ENCODE measurements at places on chromosomes 6 and 20.

DNA sequence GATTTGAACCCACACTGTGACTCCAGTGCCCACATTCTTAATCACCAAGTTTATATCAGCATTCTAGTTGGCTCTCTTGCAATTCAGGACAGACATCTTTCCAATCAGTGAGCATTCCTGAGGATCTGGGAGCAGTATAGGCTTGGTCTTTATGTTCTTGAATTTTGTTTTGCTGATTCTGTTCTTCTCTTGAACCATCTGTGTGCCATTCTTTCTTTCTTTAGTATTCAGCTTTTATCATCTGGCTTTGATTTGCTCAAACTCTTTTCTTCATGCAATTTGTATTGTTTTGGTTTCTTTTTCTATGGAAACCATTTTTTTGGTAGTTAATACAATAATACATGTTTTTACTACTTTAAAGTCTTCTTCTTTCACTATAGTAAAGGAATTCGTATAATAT, 162.4 kb downstream of the CD109 start:
- no peak for ATAC-seq

DNA sequence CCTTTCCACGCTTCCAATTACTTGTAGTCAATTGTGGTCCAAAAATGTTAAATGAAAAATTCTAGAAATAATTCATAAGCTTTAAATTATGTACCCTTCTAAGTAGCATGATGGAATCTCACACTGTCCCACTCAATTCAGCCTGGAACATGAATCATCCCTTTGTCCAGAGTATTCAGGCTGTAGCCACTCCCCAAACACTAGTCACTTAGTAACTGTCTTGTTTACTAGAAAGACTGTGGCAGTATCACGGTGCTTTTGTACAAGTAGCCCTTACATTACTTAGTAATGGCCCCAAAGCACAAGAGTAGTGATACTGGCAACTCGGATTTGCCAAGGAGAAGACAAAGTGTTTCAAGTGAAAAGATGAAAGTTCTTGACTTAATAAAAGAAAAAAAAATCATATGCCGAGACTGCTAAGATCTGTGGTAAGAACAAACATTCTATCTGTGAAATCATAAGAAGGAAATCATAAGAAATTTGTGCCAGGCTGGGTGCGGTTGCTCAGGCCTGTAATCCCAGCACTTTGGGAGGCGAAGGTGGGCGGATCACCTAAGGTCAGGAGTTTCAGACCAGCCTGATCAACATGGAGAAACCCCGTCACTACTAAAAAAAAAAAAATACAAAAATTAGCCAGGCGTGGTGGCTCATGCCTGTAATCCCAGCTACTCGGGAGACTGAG, 168.5 kb upstream of the SIM1 start:
- ATAC-seq: peak; percentile 77

GRCh38 chr6:156857573-156857972, 80.4 kb downstream of the ARID1B start:
- peak; percentile 87 for ATAC-seq

DNA sequence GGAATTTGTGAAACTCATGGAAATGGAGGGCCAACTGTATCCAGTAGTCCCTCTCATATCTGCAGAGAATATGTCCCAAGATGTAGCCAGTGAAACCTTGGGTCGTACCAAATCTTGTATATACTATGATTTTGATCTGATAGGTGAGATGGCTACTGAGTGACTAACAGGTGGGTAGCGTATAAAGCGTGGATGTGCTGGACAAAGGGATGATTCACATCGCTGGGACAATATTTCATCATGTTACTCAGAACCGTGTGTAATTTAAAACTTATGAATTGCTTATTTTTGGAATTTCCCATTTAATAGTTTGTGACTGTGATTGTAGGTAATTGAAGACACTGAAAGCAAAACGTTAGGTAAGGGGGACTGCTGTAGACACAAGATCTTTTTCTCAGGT, 144.1 kb downstream of the SMAP1 start:
- no peak for ATAC-seq

DNA sequence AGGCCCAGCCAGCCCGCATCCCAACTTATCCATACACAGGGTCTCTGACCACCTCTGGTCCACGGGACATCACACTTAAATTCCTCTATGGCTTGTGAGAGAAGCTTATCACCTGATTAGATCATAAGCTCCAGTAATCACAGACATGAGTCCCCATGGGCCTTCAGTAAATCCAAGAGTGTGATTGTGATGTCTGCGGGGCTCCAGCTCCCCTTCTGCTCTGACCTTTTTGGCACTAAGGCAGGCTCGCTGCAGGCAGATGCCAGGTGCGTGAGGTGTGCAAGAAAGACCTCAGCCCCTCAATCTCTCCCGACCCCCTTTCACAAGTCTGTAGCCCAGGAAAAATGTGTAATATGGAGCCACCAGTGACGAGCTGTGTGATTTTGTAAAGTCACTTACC, 127.6 kb upstream of the DUSP22 start:
- ATAC-seq: no peak
